ENCODE measurements at places on chromosomes 2 and 18.
A peak's percentile ranks its signal among the peaks of the same experiment; 100 is the strongest.

DNA sequence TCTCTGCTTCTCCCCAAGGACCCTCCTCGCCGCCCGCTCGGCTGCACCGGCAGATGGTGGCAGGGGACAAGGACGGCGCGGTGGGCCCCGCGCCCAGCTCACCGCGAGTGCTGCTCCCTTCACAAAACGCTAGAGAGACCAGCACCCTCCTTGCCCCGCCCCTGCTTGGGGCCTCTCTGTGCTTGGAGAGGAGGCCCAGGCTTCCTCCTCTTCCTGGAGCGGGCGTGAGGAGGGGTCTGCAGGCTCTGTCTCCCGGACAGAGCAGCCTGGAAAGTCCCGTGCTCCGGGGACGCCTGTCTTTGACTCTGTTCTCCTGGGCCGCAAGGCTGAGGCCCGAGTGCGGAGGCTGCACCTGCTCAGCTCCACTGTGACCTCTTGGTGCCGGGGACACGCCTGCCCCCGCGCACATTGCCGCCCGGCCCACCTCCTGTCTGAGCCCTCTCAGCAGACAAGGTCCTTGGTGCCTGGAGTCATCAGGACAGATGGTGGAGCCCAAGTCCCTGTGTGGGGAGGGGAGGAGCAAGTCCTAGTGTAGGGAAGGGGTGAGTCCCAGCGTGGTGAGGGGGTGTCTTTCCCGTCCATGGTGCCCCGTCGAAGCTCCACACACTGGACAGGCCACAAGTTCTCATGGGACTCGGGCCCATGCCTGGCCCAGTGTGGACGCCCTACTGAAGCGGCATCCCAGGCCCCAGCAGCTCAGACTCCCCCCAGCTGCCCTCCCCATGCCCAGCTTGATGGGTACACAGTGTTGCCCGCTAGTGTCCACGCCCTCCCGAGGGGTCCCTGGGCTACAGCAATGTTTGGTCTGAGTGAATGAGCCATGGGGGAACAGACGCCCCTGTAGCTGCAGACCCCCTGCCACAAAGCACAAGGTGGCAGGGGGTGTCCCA lies 33.8 kb downstream of the RTP5 start:
- no peak for DNase-seq

DNA sequence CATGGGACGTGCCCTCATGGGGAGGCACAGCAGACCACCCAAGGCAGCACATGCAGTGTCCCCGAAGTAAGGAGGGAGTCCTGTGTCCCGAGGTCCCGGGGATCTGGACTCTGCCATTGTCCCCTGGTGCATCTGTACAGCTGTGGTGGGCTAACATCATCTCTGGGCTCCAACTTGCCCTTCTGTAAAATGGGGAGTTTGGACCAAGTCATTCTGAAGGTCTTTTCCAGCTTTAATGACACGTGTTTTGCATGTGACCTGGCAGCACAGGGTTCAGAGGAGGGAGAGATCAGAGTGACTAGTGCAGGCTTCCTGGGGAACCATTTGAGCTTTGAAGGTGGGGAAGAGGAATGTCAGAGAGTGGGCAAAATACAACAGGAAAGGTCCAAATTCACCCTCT lies 21.5 kb downstream of the ITM2C start:
- DNase-seq, result no peak

DNA sequence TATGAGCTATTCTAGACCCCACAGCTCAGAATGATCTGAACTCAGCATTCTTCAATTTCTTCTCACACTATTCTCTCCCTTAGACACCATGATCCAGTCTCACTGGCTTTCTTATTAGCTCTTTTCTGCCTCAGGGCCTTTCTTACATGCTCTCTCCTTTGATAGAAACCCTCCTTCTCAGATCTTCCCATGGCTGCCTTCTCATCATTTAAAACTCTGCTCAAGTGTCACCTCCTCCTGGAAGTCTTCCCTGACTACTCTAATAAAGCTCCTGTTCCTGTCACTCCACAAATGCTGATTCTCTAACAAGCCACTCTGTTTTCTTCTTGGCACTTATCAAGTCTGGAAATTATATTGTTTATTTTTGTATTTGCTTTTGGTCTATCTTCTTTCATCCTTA lies 131.1 kb downstream of the HNMT start:
- DNase-seq, result no peak

DNA sequence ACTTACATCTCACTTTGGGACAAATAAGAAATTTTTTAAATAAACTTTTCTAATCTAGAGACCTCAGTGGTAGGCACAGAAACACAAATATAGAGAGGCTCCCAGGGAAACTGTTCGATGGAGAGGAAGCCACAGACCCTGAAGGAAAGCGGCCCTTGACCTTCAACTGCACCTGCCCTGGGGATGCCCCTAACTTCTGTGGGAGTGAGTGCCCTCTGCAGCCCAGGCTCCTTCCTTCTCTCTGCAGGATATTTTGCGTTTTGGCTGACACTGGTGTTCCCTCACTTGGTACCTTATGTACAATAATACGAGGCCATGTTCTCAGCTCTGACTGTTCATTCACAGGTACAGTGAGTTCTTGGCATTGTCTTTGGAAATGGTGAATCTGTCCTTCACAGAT lies 64.8 kb upstream of the MAL start:
- DNase-seq, result no peak

DNA sequence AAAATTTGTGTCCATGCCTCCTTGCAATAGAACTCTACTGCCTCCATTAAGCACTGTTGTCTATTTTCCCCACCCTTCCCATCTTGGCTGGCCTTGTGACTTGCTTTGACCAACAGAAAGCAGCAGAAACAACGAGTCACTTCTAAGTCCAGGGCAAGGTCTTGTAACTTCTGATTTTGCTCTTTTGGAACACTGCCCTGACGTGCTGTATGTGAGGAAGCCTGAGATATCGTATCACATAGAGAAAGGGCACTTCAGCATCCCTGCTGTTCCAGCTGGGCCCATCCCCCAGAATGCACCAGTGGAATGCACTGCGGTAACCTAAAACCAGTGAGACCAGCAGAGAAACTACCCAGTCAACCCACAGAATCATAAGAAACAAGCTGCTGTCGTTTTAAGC lies 28.1 kb downstream of the NCKAP1 start:
- DNase-seq, result peak; percentile 20

GRCh38 chr2:101732199-101732598 lies 34.7 kb downstream of the MAP4K4 start:
- DNase-seq, result no peak

DNA sequence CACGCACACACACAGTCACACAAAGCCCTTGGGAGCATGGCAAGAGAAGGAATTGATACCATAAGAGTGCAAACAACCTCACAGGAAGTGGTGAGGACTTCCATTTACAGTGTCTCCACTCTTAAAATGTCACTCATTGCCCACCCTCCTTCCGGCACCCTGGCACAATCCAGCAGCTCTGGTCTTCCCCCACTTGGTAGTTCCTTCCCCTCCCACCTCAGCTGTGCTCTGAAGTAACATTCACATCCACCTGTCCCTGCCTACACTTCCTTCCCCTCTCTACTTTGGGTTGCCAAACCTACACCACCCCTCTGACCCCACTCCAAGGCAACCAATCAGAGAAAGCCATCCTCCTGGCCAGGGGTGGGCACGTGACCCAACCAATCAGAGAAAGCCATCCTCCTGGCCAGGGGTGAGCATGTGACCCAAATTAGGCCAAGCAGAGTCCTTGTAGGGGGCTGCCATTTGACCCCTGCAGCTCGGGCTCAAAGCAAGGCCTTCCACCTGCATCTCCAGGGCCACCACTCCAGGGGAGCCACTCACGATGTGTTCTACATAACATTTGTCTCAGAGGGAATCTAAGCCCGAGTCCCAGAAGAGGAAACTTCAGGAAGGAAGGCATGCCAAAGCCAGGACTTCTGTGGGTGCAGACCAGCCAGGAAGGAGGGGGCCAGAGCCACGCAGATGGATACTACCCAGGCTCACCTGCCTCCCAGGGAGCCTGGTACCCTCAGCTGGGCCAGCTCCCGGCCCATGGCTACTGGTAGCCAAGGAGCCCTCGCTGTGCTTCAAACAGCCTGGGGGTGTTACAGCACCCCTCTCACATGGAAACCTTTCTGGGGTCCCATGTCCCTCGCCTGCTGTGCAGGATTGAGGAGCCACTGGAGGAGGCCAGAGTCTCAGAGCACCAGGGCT lies 21.2 kb downstream of the CYP26B1 start:
- no peak for DNase-seq

- DNase-seq, result no peak
Measured at GRCh38 chr2:168171059-168171762, 76.2 kb downstream of the STK39 start.

- DNase-seq, result no peak
Measured at GRCh38 chr2:85104228-85104627, 29.0 kb upstream of the TCF7L1 start.

GRCh38 chr2:62475172-62476011 lies 30.6 kb downstream of the TMEM17 start:
- DNase-seq, result peak; percentile 42

DNA sequence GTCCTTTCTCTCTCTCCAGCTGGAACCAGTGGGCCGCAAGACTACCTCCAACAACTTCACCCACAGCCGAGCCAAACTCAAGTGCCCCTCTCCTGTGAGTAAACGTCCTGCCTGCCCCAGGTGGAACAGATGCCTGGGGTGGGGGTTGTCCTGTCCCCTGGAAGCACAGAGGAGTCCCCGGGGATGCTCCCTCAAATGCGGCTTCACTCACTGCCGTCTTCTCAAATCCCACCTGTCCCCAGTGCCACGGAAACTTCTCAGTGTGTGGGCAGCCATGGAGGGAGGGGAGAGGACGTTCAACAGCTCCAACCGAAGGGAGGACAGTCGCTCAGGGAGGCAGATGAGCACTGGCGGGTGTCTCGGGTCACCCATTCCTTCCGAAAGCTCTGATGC lies 110.7 kb upstream of the PPP1CB start:
- DNase-seq, result no peak

DNA sequence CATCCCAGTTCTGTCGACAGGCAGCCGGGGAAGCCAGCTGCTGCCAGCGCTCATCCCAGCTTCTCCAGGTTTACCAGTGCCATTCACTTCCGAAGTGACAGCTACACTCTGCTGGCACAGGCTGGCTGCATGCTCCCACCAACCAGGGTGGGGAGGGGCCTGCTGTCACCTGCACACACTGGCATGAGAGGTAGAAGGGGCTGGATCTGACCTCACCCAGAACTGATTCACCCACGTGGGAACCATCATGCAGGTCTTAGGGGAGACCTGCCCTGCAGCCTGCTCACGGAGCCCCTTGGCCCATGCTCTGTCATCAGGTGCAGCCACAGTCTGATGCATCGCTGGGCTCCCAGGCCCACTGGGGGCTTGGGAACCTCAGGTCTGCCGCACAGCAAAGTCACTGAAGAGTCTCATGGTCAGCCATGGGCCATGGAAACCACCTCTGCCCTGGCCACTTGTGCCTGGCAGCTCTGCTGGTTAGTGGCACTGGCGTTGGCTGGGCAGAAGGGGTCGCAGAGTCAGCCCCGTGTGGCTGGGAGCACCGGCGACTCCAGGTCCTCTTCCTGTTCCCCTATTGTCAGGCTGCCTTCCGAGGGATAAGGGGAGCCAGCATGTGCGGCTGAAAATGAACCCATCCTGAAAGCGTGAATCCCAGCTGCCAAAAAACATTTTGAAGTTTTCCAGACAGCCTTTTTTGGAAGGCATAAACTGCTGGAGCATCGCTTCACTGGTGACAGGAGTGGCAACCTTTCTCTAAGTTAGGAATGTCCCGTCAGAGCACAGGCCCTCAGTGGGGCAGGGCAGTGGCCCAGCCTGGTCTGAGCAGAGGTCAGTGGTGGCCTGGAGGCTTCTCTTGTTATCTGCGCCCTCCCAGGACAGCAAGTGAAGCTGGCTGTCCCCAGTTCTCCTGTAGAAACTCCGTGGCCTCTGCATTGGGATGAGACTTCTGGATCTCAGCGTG lies 157.8 kb downstream of the SEPTIN10 start:
- no peak for DNase-seq

DNA sequence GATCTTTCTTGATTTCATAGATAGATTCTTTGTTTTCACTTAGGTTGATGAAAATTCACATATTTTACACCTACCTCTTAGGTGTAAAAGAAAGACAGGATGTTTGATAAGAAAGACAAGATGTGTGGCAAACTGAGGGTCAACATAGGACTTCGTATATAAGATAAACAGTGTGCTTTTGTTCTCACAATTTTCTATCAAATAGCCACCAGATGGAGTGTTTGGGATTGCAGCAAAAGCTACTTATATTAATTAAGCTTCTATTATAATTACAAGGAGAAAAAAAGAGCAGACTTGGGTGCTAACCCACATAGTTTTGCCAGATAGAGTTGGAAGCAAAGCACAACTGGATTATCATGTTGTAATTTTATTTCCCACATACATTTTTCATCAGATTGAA lies 232.9 kb downstream of the CDH7 start:
- no peak for DNase-seq

DNA sequence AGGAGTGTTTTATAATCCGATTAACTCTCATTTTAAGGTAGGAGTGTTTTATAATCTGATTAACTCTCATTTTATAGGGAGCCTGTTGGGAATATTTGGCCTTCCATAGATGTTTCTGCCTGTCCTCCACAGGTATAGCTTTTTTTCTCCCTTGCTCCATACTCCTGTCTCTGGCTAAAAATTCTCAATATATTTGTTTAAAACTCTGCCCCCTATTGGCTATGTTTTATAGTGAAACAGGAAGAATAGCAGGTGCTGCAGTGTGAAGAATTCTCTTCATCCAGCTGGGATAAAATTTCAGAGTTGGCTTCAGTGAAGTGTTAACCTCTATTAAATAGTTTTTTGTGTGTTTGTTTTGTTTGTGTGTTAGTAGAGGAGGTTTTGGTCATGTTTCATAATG lies 1046.0 kb upstream of the TMEFF2 start:
- DNase-seq, result no peak

DNA sequence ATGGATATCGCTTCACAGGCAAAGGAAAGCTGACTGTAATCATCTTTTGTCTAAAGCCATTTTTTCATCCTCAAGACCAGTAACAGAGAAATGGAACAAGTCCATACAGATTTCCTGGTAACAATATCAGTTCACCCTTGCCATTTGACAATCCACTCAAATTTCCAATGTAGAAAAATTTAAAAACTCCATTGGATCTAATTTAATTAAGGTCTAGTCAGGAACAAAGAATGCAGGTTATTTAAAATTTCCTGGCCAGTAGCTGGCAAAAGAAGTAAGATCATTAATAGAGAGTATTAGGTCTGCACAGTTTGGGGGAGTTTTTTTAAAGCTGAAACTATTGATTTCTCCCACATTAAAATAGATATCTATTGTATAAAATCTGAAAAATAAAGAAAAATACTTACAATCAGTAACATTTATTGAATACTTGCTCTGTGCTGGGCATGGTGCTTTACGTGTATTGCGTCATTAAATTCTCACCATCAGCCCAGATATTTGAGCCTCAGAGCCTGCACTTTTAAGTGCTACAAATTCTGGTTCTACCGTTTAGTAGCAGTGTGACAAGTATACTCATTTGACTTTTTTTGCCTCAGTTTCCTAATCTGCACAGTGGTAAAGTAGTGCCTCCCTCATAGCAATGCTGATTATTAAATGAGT lies 41.8 kb downstream of the SMARCAL1 start:
- DNase-seq, result no peak

GRCh38 chr18:71370671-71371445 lies 1082.0 kb downstream of the SOCS6 start:
- no peak for DNase-seq

- DNase-seq, result no peak
Measured at GRCh38 chr2:120736202-120736623, 545 bp downstream of the GLI2 start.
